ENCODE measurements at places on chromosomes 3 and 15.
A peak's percentile ranks its signal among the peaks of the same experiment; 100 is the strongest.

GRCh38 chr3:42033741-42034140 lies 57.4 kb upstream of the TRAK1 start:
- DNase-seq: no peak

DNA sequence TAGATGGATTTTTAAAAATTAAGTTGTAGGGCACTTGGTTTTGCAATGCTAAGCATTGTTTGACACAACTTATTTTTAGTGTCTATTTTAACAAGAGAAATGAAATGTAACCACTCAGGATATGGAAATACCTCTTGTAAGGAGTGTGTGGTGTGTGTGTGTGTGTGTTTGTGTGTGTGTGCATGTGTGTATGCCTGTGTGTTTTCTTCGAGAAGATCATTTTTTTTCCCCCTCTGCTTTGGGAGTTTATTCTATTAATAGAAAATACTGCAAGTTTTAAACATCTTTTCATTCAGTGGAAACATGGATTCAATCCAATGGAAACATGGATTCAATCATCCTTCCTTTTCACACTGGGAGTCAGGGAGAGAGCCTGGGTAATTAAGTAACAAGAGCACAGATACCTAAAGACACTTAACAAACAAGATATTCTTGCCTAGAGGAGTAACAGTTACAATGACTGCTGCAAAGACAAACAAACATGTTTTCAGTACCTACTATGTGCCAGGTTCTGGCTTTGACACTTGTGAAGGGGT lies 567.2 kb upstream of the TBL1XR1 start:
- no peak for DNase-seq

GRCh38 chr3:156952011-156952410 lies 125.9 kb downstream of the LEKR1 start:
- no peak for DNase-seq

DNA sequence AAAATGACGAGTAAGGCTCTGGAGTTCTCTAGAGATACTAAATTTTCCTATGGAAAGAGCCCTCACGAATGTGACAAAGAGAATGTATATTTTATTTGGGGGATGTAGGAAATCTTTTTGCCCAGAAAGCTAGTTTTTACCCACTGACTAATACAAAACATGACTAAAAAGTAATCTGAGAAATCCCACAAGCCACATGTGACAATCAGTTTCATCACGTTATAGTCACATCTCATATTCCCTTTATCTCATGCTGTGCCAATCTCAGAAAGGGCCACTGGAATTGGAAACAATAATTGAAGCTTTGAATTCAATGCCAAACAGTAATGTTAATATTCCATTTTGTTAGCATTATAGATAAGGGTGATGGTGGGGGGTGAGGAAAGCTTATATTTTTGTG lies 509.0 kb upstream of the GOLIM4 start:
- no peak for DNase-seq

- DNase-seq: no peak
Measured at GRCh38 chr3:30141927-30142326, 464.5 kb upstream of the TGFBR2 start.

DNA sequence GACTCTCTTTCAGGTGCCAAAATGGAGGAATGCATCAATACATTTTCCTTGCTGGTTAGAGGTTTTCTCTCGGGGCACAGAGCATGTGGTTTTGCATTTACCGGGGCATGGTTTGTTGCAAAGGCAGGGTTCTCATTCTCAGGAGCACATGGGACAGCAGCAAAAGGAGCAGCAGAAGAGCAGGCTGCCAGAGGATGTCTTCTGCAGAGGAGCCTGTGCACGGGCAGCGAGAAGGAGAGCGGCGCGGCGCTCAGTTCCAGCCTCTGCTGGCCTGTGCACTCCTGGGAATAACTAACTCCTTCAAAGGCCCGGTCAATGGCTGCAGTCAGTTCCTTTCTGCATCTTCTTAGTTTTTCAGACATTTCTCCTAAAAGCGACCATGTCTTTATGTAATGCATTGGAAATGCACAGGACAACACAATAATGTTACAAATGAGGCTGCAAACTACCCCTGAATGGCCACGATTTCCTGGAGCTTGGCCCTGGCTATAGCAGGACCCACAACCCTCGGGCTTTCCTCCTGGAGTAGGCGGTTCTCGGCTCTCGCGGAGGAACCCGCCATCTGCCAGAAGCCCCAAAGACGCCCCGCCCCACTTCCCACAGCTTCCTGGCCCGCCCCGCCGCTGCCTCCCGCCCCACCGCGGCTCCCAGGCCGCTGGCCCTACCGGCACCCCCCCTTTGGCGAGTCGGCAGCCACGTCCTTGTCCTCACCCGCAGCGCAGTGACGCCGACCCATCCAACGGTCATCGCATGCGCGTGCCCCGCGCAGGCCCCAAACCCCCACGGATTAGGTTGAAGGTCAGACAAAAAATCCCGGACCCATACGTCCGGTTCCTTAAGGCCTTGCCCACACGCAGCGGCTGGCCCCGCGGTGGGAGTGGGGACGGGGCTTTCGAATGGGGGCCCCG lies at the start of gene C3orf62:
C3orf62 (minus strand) TSS at position 758 of the 908 bp plus-strand sequence; CDS start at position 398, 360 bp downstream.
- peak; percentile 64 for DNase-seq

DNA sequence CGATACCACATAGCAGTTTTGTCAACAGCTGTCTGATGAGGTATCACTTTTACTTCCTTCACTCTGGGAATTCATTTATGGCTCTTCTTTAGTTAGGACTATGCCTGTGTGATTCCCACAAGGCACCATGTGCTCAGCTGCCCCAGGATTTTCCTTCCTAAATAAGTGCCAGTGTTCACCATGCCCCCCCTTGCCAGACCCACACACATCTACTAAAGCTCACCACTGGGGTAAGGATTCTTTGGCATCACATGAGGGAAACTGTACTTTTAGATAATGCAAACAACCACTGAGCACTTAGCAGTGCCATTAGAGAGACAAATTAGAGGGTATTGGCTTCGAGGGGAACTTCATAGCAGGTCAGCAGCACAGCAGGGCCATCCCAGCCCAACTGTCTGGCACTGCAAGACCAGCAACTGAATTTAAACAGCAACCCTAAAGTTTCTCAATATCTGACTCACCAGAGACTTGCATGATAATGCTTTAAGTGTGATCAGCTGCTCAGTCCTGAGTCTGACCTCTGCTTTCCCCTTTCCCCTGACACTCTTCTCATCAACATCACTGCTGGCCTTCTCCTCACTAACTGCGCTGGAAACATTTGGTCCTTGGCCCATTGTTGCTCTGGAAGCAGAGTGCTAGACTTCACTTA lies 114.3 kb downstream of the STAC start:
- peak; percentile 12 for DNase-seq

DNA sequence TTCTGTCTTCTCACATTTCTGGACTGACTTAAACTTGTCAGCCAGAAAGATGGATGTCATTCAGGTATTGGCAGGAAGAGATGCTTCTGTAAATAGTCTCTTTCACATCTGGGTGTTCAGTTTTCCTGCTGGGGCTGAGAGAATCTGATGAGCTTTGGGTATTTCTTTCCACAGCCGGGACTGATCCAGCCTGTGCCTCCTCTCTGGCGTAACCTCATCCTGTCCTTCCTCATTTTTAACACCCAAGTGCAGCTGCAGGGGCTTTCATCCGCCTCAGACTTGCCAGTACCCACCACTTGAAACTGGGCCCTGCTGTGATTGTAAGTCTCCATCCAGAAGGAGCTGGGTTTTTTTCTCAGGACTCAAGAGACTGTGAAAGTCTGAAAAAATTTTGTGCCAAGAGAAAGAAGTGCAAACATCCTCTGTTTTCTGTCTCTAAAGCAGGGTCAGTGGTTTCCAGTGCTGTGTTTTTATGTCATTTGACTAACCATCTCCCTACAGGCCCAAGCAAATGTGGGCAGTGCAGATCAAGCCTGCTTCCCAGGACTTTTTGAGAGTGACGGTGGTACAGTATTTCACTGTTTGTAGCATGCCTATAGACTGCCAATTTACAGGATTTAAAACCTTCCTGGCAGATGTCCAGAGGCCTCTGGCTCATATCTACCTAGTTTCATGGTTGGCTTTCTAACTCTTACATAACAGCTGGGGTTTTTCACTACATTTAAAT lies 342.7 kb downstream of the PTPRG start:
- no peak for DNase-seq

DNA sequence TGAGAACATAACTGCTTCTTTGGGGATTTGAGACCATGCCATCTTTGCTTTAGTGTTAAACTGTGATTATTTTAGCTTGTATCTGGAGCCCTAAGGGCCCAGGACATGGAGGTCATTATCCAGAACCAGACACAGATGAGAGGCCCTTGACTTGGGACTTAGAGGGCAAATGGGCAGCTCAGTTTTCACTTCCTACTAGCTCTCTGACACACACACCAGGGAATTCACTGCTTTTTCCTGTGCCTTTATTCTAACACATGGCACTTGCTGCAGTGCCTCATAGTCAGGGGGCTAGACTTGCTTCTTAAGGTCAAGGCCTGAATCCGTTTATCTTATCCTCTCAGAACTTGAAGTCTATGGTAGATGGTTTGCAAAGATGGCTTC lies 33.3 kb downstream of the AMOTL2 start:
- DNase-seq: no peak

DNA sequence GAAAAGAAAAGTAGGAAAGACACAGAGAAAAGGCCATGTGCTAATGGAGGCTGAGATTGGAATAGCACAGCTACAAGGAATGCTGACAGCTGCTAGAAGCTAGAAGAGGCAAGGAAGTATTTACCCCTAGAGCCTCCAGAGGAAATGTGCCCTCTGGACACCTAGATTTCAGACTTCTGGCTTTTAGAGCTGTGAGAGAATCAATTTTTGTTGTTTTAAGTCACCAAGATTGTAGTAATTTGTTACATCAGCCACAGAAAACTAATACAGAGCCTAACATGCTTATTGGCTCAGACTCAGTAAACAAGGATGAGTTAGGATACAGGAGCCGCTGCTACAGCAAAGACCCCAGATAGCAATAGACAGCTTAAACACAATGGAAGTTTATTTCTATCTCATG lies 33.1 kb upstream of the GLCE start:
- no peak for DNase-seq

DNA sequence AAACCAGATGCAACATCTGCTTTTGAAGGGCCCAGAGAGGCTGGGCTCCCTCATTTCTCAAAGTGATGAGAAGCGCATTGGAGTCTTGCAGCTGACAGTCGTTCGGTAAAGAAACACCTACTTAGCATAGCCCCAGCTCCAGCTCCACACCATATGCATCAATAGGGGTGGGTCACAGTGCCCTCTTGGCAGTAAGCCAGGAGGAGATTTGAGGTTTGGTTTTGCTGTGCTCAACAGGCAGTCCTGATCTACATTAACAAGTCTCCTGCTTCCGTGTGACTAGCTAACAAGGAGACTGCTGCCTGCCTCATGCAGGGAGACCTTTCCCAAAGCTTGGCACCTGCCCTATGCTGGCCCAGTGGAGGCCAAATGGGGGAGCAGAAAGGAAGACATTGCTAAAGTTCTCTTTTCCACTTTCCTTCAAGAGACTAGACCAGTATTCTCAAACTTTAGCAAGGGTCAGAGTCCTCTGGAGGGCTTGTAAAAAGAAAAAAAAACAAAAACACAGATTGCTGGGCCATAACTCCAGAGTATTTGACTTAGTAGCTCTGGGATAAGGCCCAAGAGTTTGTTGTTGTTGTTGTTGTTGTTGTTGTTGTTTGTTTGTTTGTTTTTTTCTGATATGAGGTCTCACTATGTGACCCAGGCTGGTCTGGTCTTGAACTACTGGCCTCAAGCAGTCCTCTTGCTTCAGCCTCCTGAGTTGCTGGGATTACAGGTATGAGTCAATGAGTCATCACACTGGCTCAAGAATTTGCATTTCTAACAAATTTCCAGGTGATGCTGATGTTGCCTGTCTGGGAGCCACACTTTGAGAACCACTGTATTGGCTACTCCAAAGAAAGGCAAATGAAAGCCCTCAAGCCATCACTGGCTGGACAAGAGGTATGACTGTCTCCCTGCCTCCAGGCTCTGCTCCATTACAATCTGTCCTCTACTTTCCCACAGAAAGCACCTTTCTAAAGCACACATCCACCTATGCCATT lies 294.9 kb downstream of the RORA start:
- no peak for DNase-seq

GRCh38 chr3:197050511-197050910 lies 20.9 kb upstream of the MELTF start:
- no peak for DNase-seq

GRCh38 chr3:11434017-11434526 lies 161.9 kb downstream of the ATG7 start:
- DNase-seq: no peak

DNA sequence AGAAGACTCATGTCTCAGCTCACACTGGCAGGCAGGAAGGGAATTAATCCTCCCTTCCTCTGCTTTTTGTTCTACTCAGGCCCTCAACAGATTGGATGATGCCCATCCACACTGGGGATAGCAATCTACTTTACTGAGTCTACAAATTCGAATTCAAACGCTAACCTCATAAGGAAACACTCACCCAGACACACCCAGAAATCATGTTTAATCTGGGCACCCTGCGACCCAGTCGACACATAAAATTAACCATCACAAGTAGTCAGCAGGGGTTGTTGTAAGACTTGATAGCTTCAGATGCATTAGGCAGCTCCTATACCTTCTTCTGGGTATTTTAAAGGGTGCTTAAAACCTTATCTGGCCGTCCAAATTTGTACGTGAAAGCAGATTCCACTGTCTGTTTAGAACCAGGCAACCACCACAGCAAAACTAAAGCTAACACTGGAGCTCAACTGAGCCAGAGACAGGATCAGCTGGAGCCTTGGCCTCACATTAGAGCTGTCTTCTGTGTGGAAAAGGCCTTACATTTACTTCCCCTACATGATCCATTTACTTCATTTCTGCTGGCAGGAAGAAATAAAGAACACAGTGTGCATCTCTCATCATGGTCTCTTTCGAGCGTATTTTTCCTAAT lies 407.3 kb upstream of the PPP2R3A start:
- no peak for DNase-seq

GRCh38 chr3:97896547-97896946 lies 74.7 kb downstream of the CRYBG3 start:
- no peak for DNase-seq

- DNase-seq: no peak
Measured at GRCh38 chr3:27392950-27393679, 23.9 kb upstream of the NEK10 start.

- DNase-seq: no peak
Measured at GRCh38 chr3:127800508-127800907, 21.8 kb downstream of the MGLL start.

GRCh38 chr3:133038089-133038730 lies at the start of gene TMEM108:
TMEM108 (plus strand) TSS chr3:133038391.
- DNase-seq: peak; percentile 0

- no peak for DNase-seq
Measured at GRCh38 chr3:3665546-3665945, 133.7 kb upstream of the LRRN1 start.

DNA sequence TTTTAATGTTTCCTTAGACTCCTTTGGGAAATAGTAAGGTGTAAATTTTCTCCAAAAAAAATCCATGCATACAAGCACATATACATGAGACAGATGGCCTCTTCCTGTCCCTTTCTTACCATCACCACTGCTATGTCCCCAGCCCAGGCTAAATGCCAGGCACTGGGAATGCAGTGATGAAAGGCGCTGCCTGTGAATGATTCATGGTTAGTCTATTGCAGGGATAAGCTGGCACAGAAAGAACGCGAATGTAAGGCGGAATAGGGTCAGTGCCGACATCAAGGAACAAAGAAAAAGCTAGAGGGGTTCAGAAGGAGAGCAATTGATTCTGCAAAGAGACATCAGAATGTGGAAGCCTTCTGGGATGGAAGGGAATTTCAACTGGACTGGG lies 36.2 kb upstream of the CFAP161 start:
- DNase-seq: no peak

Data from CD4-positive, alpha-beta T cell treated with Interferon gamma for 1 hour (primary cell).